ENCODE measurements at places on chromosomes 11 and 22.

DNA sequence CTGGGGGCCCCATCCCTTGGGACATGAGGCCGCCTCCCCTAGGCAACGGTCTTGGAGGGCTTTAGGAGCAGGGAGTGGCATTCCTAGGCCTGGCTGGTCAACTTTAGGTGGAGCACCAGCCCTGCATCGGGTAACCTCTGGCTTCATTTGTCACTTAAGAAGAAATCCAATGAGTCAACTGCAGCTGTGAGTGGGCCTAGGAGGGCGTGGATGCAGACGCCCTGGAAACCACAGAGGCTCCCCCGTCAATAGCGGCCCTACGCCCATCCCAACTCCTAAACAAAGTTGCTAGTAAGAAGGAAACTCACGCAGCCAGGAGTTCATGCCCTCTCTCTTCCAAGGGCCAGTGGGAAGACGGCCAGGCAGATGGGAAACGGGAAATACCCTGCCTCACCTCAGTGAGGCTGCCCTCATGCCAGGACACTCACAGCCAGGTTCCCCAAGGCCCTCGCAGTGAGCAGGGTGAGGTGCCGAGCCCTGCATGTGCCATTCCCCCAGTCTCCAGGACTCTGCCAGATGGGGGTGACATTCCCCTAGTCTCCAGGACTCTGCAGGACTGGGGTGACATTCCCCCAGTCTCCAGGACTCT, 20.8 kb downstream of the BID start:
- DNase-seq: no peak

DNA sequence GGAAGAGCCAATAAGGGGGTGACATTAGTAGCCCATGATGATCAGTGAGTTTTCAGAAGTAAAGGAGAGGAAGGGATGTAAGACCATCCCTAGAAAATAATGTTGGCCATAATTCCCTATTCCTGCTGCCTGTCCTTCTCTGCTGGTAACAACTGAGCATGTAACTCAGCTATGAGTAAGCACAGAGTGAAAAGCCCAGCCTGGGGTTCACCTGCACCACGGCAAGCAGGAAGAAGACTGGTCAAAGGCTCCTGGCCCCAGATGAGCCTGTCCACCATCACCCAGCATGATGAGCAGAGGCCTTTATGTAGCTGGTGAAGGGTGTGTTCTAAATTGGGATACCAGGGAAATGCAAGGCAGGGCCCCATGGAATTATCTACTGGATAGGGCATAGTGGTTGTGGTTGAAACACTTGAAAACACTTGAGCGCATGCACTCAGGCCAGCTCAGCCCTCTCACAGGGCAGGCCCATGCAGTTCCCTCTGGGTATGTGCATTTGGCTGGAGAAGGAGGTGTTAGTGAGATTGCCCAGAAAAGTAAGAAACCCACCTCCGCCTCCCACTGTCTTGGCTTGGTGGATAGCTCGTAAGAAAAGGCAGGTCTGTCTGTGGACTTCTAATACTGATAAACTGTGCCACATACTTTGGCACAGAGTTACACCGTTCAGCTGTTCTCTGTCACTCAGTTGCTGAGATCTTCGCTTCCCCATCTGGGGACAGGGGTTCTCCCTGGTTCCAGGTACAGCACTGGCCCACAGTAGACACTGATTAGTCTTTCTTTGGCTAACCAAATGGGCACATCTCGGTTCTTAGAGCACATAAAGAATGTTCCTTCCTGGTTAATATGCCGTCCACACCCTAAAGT, 86.8 kb downstream of the AMOTL1 start:
- no peak for DNase-seq

- no peak for DNase-seq
These were observed 8.0 kb downstream of the CSNK2A3 start for GRCh38 chr11:11345099-11345498.

GRCh38 chr11:13128354-13128753, 119.2 kb downstream of the RASSF10 start:
- DNase-seq: no peak

DNA sequence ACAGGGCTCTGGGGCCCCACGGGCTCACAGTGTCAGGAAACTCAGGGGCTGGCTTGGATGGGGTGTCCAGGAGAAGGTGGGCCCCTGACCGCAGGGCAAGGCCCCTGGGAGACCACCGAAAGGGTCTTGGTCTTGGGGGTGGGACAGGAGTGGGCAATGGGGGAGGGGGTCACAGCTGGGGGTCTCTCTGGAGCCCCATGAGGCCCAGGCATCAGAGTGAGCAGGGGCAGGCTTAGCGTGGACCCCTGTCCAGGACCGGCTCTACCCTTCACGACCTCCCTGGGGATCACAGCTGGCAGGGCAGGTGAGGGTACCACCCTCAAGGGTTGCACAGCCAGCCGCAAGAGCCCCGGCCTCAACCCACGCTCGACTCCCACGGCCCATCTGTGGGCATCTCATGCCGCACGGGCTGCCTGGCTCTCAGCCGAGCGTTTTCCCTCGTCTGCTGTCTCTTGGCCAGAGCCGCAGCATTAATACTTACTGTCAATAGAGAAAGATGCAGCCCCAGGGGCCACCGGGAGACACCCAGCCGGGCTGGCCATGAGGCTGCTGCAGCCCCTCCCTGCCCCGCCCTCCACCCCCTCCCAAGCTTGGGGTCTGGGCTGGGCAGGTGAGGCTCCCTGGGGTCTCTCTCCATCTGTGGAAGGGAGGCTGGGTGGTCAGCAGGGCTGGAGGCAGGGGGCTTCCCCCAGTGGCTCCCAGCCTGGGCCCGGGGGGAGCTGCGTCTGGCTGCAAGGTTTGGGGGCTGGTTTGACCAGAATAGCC, 662 bp downstream of the MUC5B start:
- peak; percentile 7 for DNase-seq

- no peak for DNase-seq
These were observed 80.0 kb downstream of the C11orf91 start for GRCh38 chr11:33620423-33621171.

GRCh38 chr11:10990160-10990559, 132.3 kb upstream of the ZBED5 start:
- no peak for DNase-seq

DNA sequence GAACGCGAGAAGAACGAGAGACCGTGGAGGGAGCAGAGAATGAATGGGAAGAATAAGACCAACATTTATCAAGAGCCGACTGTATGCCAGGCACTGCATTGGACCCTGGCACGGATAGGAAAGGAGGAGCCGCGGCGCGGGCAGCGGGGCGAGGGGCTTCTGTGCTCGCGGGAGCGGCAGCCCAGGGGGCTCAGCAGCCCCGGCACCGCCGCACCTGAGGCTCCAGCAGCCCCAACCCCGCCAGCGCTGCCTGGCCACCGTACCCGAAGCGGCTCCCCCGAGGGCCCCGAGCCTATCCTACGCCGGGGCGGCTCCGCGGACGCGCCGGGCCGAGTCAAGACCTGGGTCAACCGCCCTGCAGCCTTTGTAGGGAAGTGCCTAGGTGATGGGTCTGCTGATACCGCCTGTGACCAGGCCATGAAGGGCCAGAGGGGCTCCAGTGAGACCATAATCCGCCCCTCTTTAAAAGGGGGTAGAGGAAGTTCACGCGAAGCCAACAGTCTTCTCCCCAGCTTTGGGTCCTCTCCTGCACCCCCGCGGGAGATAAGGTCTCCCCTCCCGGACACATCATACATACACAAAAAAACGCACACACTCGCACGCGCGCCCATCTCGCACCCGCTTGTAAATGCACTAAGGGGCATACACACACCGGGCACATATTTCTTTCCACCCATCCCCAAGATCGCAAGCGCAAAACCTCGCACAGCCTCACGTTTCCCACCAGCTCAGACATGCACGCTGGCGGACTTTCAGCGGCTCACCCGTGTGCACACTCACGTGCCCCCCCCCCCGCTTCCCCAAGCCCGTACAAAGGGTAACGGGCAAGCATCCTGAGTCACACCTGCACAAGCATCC, 935 bp upstream of the RTN4RL2 start:
- no peak for DNase-seq

- DNase-seq: peak; percentile 18
These were observed 79.5 kb upstream of the SPON1 start for GRCh38 chr11:13883042-13883441.

GRCh38 chr11:60251485-60252212, 8.7 kb upstream of the MS4A4E start:
- no peak for DNase-seq

- DNase-seq: no peak
These were observed 1.9 kb downstream of the BTG4 start for GRCh38 chr11:111510311-111510710.

GRCh38 chr11:35804451-35805040, 139.3 kb upstream of the LDLRAD3 start:
- DNase-seq: no peak

GRCh38 chr11:2489083-2489482, 44.3 kb downstream of the KCNQ1 start:
- no peak for DNase-seq

GRCh38 chr11:12674571-12674935, 332 bp downstream of the TEAD1 start:
- DNase-seq: no peak

DNA sequence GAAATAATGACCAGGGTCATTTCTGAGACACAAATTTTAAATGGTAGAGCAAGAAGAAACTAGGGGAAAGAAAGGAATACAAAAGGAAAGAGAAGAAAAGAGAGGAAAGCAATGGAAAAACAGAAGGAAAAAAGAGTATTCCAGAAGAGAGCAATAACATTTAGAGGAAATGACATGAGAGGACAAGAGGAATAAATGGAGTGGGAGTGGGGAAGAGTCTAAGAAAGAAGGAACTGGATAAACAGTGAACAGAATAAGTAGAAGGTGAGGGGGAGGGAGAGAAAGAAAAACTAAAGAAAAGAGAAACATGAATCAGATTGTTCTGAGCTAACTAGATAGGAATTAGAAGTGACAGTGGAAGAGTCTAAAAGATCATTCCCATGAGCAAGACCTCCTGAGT, 28.4 kb downstream of the PRDM10 start:
- no peak for DNase-seq

DNA sequence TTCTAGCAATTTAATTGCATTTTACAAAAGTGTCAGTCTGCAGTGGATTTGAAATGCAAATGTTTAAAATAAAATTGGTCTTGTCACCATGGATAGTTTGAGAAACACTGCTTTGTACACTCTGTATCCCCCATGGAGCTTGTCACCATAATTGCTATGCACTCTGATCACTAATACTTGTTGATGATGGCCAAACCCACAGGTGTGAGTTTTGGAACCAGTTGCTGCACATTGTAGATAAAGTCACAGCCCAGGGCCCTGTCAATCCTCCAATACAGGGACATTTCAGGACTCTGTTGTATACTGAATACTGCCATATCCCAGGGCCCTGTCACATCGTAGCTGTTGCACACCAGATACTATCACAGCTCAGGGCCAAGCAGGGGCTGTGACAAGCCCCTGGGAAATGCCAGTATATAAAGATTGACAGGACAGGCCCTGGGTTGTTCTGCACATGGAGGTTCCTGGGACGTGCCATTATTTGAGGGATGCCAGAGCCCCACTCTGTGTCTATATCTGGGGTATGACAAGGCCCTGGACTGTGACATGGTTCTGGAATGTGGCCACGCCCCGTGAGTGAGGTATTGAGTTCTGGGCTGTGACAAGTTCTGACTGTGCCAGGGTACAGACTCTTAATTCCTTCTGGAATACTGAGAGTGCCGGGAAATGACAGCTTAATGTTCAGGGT, 27.9 kb upstream of the SMPD1 start:
- no peak for DNase-seq

DNA sequence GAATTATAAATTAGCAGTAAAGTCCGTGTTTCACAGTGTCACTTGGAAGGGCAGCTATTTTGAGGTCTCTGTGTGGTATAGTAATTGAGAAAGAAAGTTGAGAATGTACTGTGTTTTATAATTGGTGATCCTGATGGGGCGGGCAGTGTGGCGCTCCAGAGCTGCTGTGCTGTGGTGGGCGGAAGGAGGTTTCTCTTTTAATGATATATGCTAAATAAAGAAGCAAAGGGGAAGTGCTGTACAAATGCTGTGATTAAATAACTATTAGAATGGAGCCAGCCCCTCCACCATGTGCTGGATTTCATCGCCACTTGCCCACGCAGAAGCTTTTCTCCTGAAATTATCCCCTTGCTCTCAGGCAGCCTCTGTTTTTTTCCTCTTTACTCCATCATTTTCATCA, 24.6 kb downstream of the ATXN10 start:
- no peak for DNase-seq

DNA sequence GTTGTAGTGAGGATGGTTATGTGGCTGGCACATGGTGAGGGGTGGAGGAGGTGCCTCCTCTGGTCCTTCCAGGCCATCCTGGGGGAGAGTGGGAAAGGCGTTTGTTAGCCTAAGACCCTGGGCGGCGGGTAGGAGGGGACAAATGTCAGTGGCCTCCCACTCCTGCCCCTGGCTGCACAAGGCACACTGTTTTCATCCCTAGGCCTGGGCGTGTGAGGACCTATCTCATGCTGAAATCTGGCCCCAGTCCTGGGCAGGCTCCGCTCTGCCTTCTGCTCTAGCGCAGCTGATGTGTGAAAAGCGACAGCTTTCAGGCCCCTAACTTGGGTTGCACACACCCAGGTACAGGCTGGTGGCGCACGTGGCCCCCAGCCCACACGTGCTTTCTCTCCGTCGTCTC, 32.1 kb downstream of the DAGLA start:
- DNase-seq: no peak

DNA sequence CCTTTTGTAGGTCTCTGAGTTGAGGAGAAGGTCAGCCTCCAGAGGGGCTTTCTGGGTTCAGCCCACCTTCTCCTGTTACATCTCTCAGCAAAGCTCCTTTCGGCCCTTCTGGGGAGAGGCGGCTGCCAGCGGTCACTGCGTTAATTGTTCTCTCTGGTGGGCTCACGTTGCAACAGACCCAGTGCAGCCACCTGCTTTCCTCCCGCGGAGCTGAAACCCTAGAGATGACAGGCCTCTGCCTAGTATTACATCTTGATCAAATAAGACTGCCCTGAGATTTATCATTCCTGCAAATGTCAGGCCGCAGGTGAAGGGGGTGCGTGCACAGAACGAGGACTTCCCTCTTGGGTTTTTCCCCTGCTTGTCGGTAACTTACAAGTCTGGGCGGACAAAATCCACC, 43.2 kb upstream of the CREB3L1 start:
- DNase-seq: no peak

GRCh38 chr11:68403424-68403823, 57.1 kb upstream of the PPP6R3 start:
- no peak for DNase-seq

DNA sequence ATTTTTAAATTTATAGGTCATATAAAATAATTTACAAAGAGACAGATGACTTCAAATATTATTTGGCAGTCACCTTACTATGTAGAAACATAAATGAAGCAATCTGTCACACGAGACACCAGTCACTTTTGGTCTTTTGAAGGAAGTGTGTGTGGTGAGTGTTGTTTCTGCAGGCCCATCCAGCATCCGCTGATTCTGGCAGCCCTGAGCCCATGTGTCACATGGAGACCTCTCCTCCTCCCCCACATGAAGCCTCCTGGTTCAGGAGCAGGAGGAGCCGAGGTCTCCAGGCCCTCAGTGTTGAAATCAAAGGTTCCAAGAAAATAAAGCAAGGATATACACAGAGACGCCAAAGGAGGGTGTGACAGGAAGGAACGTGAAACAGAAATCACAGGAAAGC, 60.1 kb downstream of the ARFGAP3 start:
- DNase-seq: no peak

- peak; percentile 43 for DNase-seq
These were observed at the start of gene TCIRG1 for GRCh38 chr11:68038718-68039525. Gene TCIRG1, plus strand, starts transcription at chr11:68039025. Its CDS starts 2,247 bp downstream, at chr11:68041272.
